ENCODE measurements at places on chromosomes 5 and 9.

- peak; percentile 20 for DNase-seq
Measured at GRCh38 chr9:116715751-116716150, 28.6 kb downstream of the TRIM32 start.

GRCh38 chr9:116234081-116234480 is 80.5 kb downstream of the PAPPA start:
- no peak for DNase-seq

DNA sequence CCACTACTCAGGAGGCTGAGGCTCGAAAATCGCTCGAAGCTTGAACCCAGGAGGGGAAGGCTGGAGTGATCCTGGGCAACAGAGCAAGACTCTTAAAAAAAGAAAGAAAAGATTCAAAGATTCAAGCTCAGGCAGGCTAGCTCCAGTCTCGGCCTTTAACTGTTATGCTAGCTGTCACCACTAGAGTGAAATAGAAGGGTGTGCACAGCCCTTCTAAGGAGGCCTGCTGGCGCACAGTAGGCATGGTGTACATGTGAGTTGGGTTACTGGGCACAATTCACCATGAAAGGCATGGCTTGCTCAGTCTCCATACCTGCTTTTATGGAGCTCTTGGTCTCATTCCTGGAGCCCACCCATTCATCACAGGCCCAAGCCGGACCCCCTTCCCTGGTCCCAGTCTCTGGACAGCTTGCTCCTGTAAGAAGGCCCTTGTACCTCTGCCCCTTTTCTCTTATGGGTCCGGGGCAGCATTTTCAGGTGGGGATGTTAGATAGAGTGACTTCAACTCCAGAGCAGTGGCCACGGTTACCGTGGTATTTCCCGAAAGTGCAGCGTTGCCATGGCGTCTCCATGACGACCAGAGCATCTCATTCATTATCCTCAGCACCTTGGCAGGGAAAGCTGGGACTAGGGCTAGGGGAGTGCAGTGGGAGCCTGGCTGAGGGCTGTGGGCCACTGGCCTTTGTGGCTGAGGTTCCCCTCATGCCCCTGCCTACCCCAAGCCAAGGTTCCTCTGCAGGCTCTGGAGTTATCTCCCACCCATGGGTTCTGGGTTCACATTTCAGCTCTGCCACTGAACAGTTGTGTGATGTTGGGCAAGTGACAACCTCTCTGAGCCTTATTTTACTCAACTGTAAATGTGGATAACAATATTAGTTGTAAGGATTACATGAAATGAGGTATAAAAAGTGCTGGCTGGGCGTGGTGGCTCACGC is 5.7 kb downstream of the NDST1 start:
- peak; percentile 13 for DNase-seq

DNA sequence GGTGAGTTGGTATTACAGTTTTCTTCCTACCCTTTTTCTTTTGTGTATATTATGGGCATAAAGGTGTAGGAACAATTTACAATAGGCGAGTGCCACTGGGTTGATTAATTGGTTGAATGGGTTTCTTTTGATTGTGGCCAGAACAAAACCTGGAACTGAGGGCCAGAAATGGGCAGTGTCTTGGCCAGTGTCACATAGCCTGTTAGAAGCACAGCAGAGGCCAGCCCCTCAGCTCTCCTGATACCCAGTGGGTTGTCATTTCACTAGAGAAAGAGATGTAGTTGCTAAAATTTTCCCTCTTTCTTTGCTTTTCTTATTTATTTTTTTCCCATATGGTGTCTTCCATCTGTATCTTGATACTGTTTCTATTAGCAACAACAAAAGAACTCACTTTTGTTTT is 38.8 kb upstream of the SEMA6A start:
- no peak for DNase-seq

DNA sequence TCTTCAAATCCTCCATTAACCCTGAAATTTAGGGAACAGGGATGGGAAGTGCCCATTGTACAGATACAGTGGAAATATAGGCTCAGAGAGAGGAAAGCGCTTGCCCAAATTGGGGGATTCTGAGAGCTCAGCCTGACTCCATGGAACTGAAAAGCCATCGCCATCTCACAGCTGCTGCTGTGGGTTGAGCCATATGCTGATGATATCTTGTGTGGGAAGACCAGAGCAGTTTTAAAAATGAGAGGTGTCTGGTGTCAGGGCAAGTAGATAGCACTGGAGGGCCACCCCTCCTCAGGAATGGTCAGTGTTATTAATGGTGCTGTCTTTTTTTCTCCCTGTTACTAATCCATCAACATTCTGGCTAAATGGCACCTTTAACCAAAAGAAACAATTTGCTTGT is 50.9 kb upstream of the C5orf58 start:
- DNase-seq = no peak

DNA sequence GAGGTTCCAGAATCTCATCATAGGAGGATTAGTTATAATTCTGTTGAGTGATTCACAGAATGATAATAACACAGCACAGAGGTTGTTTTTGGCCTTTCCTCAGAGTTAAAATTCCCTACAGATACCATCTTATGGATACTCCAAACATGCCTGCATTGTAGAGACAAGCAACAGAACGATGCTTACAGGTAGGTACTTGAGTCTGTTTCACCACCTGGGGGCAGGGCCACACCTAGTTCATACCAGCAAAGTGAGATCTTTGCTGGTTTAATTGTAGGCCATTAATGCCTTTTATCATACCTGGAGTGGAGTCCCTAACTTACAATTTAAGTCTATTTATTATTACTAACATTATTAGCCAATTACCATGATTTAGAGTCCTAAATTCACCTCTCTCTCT is 416.5 kb upstream of the TLE4 start:
- peak; percentile 19 for DNase-seq

All from NCI-H146 (cell line).